ENCODE measurements at places on chromosomes 4 and X.

DNA sequence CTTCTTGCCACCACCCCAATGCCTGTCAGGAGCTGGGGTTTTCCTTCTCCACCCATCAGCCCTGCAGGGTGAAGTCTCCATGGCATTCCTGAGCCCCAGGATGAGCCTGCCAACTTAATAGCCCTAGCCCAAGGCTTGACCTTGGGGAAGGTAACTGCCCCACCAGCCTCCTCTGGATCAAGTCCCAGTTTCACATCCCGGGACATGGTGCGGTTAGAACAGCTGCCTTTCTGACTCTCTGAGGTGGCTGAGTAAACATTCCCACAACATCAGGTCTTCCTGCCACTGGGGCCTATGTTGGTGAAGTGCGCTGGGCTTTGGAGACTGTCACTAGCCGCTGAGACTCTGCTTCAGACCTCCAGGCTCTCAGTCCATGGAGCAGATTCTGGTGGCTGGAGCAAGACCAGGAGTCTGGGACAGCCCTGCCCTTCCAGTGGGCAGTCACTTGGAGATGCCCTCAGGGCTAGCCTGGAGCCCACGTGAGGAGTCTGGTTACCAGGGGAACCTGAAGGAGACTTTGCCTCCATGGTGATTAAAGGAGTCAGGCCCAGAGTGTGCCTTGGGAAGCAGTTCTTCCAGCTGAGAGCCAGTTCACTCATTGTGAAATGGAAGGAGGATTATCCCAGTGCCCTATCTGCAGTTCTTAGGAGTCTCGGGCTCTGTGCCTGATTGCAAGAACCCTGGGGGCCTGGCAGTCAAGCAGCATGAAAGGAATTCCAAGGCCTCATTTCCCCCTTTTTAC, 56.8 kb downstream of the SMIM20 start:
- DNase-seq, result no peak

DNA sequence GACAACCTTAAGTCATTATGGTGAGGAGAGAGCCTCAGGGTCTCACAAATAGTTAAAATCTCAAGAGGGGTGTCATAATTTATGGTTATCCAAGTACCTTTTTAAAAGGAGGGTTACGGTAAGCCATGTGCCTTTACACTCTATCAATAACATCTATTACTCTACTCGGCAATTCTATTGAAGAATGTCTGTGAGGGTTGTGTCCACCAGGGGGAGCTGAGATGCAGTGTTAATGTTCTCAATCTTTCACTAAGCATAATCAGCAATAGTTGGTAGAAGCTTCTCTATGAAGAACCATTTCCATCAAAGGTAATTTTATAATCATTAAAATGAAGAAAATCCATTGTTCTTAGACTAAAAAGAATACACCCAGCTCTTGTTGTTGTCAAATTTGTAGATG, 457.4 kb downstream of the CENPC start:
- peak; percentile 5 for DNase-seq

DNA sequence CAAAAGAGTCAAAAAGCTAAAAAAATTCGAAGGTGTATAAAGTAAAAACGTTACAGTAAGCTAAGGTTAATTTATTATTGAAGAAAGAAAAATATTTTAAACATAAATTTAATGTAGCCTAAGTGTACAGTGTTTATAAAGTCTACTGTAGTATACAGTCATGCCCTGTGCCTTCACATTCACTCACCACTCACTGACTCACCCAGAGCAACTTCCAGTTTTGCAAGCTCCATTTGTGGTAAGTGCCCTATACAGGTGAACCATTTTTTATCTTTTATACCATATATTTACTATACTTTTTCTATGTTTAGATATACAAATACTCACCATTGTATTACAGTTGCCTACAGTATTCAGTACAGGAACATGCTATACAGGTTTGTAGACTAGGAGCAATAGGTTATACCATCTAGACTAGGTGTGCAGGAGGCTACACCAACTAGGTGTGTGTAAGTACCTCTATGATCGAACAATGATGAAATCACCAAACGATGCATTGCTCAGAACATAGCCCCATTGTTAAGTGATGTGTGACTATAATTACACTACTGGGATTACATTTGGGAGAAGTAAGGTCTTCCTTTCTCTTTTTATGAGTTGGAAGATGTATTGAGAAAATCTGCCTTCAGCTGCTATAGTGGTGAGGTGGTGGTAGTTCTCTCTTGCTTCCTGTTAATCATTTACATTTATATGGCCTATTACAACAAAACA, 27.2 kb downstream of the TMSB4X start:
- peak; percentile 13 for DNase-seq

- no peak for DNase-seq
These were observed 319.4 kb downstream of the SLC7A11 start for GRCh38 chr4:137922721-137923120.

DNA sequence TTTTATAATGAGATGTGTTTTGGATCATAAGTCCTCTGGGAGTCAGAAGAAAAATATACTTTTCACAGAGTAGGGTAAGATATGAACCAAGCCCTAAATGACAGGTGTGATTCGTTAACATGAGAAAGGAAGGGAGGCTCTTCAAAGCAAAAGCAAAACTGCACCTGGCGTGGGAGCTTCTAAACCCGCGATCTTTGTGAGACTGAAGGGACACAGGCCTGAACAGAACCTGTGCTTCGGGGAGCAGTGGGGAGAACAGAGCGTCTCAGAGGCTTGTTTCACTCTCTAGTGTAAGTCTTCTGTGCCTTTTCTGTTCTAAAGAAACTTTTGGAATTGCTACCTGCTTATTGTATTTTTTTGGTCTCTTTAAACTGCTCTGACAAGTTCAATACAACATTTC, 30.2 kb upstream of the CYP4V2 start:
- DNase-seq, result peak; percentile 2

DNA sequence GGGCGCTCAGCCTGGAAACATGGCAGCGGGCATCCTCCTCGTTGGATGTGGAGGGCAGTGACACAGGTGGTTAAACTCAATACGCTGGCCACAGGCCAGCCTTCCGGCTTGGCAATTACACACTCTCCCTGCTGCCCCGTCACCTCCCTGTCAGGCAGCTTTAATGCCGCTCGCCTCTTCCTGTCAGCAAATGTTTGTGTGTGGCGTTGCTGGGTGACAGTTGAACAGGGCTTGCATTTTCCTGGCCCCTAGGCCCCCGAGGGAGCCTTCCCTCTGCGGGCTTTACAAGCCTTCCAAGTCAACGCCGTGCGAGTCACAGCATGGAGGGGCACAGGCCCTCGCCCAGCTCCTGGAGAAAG, 620.0 kb downstream of the BCOR start:
- no peak for DNase-seq

DNA sequence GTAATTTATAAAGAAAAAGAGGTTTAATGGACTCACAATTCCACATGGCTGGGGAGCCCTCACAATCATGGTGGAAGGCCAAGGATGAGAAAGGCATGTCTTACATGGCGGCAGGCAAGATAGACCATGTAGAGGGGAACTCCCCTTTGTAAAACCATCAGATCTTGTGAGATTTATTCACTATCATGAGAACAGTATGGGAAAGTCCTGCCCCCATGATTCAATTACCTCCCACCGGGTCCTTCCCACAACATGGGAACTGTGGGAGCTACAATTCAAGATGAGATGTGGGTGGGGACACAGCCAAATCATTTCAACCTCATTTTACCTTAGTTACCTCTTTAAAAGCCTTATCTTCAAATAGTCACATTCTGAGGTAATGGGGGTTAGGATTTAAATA, 30.9 kb upstream of the ELOVL6 start:
- DNase-seq, result no peak

DNA sequence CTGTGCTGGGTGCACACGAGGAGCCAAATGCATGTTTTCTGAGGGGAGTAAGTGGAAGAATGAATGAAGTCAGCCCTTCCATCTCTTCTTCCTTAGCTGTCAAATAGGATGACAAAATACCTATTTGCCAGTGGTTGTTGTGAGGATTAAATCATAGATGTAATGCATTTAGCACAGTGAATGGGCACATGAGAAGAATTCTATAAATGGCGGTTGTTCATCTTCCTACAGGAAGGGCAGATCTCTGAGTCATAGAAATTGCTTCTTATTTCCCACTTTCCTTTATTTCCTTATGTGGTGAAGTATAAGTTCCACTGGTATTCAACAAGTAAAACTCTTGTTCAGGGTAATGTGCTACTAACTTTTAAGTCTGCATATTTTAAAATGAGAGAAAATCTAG, 83.1 kb downstream of the SORBS2 start:
- DNase-seq, result no peak

- no peak for DNase-seq
These were observed 24.6 kb upstream of the CXCL6 start for GRCh38 chr4:73811841-73812240.

- no peak for DNase-seq
These were observed 57.6 kb downstream of the CHIC2 start for GRCh38 chr4:54006755-54007154.
